Activated CD4-positive, alpha-beta T cell treated with anti-CD3 and anti-CD28 coated beads for 4 hours (primary cell): ENCODE measurements at places on chromosomes 2 and 18.

GRCh38 chr2:69986691-69987090 is 25.3 kb upstream of the ASPRV1 start:
- DNase-seq: no peak

DNA sequence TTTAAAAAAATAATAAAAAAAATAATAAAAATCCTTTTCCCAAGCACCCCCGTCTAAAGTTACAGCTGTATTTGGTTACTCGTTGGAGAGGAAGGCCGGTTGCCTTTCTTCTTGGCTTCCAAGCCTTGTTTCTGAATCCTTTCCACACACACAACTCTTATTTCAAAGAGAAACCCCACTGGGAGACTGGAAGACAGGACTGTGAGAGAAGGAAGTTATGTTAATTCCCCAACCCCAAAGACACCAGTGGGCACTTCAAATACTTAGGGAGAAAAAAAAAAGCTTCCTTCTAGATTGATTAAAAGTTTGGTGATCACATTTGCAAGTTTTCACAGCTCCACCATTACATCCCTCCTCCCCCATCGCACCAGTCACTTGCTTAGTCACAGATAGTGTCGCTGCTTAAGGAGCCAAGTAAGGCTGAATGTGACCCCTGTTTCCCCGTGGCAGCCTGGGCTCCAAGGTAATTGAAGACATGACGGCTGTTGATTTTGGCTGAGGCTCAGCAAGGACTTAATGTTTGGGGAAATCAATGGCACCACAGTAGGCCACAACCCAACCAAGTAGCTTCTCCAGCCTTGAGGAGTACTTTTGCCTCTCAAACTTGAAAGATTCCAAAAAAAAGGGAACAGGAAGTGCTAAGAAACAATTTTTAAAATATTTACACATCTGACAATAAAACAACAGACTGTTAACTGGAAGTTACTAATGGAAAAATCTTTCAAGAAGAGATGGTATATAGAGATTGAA is 40.8 kb upstream of the FRZB start:
- no peak for DNase-seq

- no peak for DNase-seq
Observed at GRCh38 chr2:235391921-235392615, 101.8 kb upstream of the AGAP1 start.

DNA sequence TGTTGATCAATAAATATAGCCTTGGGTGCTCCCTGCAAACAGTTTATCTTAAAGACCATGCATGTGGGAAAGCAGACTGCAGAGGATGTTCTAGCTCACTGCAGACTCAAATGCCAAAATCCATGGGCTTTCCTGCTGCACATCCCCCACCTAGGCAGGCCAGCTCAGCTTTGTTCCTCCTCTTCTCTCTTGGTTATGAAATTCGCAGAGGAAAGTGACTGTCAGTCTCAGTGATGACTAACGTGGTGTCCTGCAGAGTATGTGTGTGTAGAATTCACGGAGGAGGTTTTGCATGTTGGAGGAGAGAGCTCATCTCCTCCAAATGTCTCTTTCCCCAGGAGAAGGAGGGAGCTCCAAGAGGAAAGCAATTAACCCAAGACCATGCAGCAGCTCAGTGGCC is 21.4 kb upstream of the KCNS3 start:
- DNase-seq: no peak

GRCh38 chr2:207290833-207291624 is 125.3 kb upstream of the KLF7 start:
- DNase-seq: no peak

DNA sequence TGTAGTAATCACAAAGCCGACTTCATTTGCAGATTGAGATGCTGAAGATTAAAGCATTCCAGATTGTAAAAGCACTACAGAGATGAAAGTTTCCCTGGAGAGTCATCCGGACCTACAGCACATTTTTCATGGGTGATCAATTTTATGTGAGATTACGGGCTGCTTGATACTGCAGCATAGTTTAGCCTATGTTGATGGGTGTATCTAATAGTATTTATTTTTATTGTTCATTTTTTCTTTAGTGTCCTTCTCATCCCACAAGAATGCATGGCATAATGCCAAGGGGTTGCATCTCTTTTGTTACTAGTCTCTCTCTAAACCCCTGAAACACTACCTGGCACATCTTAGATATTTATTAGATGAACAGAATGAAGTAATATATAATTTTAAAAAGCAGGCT is 240.4 kb downstream of the MBD2 start:
- DNase-seq: no peak

- no peak for DNase-seq
Observed at GRCh38 chr18:2857491-2858131, 10.8 kb downstream of the EMILIN2 start.

DNA sequence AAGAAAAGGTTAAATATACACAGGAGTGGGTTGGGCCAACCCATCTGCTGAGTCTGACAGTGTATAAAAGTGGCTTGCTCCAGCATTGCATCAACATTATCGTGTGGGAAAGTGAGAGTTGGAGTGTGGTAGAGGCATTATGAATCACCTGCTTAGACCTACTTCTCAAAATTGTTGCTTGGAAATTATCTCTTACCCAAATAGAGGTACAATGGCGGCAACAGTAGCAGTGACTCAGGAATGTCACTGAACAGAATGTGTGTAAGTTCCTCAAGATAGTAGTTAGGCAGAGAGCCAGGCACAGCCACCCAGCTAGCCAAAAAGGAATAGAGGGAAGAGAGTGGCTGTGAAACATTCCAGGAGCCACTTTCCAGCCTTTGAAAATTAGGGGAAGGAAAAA is 616.0 kb downstream of the NUP35 start:
- DNase-seq: no peak

DNA sequence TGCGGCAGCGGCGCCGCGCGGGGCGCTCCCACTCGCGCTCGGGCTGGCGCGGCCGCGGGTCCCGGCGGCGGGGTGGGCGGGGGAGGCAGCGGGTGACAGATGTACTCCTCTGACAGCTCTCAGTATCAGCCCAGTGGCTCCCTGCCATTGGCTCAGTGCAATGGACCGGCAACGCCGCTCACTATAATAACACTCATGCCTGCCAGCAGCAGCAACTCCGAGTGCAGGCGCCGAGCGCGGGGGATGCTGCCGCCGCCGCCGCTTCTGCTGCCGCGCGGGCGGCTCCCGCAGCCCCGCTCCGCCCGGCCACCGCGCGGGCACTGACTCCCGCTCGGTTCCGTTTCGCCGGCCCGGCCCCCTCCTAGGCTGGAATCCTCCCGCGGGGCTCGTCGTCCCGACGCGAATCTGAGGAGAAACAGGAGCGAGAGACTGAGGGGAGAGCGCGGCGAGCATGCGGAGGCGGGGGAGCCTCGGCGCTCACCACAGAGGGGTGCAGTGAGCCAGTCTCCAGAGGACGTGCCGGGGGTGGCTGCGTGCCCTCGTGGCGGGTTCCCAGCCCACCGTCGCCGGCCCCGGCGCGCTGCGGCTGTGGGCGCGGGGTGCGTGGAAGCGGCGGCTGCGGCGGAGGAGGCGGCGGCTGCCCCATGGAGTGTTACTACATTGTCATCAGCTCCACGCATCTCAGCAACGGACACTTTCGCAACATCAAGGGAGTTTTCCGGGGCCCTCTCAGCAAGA is at the start of gene ZNF804A:
Gene ZNF804A, plus strand, starts transcription at position 214 of the 738 bp plus-strand sequence. Its CDS starts 431 bp downstream, at position 645.
- no peak for DNase-seq

DNA sequence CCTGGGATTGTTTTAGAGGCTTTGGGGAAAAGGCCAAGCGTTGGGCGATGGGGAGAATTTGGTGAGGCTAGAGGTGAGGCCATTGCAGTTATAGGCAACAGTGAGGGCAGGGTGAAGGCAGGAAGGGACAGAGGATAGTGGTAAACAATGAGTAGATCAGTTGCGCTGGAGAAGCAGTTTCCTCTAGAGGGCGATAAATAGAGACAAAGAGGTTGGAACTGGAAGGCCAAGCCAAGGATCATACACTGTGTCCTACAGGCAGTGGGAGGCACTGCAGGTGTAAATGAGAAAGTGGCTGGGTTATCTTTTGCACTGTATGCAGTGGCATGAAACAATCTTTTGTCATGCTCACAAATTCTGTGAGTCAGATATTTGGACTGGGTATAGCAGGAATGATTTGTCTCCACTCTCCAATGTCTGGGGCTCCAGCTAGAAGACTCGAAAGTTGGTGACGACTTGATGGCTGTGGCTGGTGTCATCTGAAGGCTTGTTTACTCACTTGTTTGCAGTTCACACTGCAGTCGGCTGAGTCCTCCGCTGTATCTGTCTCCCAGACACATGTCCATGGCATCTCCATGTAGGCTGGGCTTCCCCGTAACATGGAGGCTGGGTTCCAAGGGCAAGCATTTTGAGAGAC is 82.1 kb downstream of the TNP1 start:
- no peak for DNase-seq

- DNase-seq: no peak
Observed at GRCh38 chr2:99694331-99694730, 204.5 kb upstream of the REV1 start.
